ENCODE measurements at places on chromosomes 2 and 18.
A peak's percentile ranks its signal among the peaks of the same experiment; 100 is the strongest.

DNA sequence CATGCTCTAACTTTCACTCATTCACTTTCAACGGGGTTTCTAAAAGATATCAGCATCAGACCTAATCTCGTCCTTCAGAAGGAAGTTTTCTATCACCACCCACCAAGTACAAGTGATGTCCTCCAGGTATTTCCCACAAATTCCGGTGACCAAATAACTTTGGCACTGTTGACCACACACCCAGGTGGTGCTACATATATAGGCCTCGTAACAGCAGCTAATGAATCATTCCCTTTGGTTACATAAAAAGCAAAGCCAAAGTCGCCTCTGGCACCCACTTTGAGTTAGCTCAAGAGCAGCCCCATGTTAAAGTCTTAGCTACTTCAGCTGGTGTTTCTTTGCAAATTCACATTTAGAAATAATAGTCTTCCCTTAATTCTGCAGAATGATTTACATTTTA lies 138.2 kb upstream of the OSR1 start:
- no peak for DNase-seq

GRCh38 chr2:172560721-172561120 lies 4.8 kb downstream of the PDK1 start:
- no peak for DNase-seq

- DNase-seq, result no peak
Observed at GRCh38 chr2:48170281-48170680, 264.0 kb upstream of the FBXO11 start.

DNA sequence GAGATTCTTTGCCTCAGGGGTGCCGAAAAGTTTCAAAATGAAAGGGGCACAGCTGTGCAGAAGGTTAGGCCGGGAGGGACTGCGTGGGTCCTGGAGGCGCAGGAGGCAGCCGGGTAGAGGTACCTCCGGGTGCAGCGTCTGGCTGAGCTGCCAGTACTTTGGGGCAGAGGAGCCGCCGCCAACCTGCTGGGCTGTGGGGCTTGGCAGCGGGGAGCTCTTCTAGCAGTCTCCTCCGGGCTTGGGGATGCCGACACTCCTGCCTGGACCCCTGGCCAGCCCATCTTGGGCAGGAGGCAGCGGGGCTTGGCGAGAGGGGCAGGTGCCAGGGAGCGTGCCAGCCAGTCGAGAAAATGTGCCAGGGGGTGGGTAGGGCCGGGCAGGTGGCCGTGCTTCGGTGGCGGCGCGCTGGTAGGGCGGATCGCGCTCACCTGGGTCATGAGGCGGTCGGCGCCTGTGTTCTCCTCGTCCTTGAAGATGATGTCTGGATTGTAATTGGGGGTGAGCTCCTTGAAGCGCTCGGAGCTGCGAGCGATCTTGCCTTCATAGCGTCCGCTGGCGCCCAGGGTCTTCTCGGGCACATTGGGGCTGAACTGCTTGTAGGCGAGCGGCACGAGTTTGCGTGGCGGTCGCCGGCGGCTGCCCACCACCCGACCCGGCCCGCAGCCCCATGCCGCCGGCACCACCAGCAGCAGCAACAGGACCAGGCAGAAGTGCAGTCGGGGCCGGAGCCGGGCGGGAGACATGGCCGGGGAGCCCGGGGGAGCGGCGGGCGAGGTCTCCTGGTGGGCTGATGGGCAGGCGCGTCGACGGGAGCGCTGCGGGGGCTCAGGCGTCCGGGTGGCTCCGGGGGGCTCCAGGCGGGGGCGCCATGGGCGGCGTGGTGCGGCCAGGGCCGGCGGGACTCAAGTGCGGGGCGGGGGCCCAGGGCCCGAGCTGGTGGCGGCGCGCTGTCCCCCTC lies 717 bp downstream of the IHH start:
- DNase-seq, result peak; percentile 18

DNA sequence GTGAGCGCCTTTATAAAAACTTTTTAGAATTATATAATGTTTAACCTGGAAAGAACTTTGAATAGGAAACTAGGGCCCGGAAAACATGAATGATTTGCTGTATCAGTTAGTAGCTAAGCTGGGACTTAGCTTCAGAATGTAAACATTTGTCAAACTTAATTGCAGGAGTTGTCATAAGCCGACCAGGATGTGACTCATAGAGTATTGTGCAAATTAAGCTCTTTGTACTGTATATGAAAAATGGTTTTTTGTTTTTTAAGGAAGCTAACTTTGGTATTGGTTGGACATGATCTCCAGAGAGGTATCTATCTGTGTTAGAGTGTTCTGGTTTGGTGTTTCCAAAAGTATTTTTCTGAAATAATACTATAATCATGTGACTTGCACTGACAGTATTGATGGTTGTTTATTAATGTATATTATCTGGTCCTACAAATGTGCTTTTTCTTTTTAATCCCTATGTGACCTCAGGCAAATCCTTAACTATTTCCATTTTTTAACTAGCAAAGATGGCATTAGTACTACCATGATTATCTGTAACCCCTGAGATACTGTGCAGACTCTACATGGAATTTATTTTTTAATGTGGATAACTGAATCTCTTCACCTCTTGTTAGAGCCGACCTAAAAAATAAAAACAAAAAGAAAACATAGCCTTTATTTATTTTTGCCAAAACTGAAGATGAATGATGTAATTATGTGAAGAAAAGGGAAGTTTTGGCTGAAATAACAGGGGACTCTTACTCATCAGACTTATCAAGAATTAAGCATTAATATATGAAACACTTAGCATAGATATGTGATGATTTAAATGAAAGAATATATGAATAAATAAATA lies 11.7 kb downstream of the YIPF4 start:
- DNase-seq, result no peak

- DNase-seq, result no peak
Observed at GRCh38 chr2:38224821-38225437, 149.0 kb upstream of the CYP1B1 start.

DNA sequence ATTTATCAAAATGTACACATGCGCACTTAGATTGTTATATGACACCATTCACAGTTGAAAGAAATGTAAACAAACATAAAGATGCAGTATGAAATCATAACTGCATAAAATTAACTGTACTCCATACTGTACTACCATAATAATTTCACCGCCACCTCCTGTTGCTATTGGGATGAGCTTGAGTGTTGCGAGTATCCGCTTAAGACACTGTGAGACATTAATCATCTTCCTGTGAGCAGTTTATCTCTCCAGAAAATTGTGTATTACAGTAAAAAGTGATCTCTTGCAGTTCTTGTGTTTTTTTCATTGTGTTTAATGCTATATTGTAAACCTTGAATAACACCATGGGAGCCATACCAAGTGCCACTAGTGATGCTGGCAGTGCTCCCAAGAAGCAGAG lies 46.1 kb downstream of the OLA1 start:
- DNase-seq, result no peak

GRCh38 chr18:53639687-53640086 lies 584.8 kb downstream of the MBD2 start:
- no peak for DNase-seq
